HuH-7.5 (cell line): ENCODE measurements at places on chromosomes 2 and 18.

GRCh38 chr2:127321303-127321702, 27.4 kb upstream of the ERCC3 start:
- no peak for DNase-seq

GRCh38 chr2:69181806-69182427, 168.9 kb downstream of the ANTXR1 start:
- DNase-seq = no peak

DNA sequence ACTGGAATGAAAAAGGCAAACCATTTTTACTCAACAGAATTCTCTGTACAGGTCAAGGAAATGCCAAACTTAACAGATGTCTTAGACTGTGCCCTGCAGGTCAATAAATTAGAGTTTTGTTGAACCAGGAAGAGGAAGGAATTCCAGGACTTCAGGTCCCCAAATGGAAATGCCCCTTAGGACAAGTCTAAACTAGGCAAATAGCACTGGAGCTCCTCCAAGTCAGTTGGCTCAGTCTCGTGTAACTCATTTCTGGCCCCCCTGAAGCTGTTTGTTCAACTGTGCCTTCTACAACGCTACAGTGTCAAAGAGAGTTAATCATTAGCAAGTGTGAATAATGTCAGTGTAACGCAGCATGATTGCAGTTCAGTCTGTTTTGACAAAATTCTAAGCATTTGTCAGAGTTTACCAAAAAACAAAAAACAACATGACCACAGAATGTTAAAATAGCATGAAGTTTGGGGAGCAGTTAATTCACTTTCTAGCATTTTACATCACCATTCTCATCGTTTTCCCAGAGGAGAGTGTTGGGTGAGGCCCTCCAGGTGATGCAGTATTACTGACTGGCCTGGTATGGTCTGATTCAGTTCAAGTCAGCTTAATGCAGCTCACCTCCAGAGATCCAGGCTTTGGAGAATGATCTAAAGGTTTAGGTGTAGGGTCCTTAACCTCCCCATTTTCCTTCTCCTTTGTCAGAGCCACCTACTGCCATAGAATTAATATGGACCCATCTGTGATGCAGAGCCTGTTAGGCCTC, 108.1 kb downstream of the AQP4 start:
- DNase-seq = no peak

GRCh38 chr18:58412844-58413666, 215.8 kb downstream of the ALPK2 start:
- DNase-seq = no peak

GRCh38 chr18:47749600-47749973, 180.9 kb downstream of the SMAD2 start:
- DNase-seq = no peak

- no peak for DNase-seq
These were observed 7.9 kb upstream of the CKAP2L start for GRCh38 chr2:112772322-112772721.

DNA sequence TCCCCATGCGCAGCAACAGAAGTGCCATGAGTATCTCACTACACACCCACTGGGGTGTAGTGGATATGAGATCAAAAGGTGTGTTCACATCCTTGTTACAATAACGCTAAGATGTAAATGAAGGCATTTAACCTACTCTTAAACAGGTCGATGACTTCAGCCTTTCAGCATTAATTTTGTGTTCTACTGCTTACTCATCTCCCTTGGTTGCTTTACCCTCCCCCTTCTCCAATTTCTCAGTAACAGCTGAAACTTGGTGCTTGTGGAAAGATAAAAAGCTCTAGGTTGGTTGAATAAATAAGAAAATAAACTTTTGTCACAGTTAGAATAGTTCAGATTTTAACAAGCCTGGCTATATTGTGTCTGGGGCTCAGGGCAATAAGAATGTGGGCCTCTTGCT, 147.5 kb upstream of the SESTD1 start:
- DNase-seq = no peak

DNA sequence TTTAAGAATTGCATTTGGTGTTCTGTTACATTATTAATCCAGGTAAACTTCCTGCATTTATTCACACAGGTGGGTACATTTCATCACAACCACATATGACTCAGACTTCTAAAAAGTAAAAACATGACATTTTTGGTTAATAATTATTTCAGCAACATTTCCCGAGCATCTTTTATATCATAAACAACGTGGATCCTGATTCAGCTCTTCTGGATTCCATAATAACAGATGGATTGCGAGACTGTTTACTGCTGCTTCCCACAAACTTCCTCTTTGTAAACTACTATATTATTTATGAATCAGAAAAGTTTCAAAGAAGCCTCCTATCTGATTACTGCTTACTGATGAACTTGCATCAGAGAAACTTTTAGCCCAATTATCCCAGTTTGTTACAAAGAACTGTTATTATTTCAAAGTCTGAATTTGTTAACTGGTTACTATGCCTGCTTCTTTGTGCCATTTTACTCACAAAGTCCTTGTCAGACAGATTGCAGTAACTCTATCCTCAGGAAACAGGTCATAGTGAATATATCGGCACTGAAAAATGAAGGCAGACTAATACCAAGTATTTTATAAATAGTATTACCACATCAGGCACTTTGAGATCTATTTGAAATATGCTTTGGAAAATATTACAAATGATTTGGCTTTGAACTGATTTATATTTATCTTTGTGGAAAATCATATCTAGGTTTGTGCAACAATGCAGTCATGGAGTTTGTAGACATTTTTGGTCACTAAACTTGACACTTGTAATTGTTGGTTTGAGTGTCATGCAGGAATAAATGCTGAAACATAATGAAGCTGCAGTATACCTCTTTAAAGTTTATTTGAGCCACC, 511.6 kb downstream of the PLCL1 start:
- DNase-seq = no peak

- DNase-seq = no peak
These were observed 26.9 kb downstream of the INHBB start for GRCh38 chr2:120372816-120373215.

DNA sequence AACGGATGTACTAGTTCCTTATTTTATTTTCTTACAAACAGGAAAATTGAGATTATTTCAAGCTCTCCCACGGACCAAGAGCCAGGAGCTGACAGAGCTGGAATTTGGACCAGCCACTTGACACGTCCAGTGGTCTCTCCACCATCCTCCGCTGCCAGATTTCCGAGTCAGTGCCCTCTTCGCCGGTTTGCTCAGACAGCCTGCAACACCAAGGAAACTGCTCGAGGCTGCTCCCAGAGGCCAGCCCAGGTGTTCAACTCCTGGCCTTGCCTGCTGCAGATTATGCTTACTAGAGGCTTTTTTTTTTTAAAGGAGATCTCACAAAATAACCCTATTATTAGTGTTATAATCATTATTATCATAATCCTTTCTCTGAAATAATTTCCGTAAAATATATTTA, 779.8 kb downstream of the RNF144A start:
- DNase-seq = no peak

DNA sequence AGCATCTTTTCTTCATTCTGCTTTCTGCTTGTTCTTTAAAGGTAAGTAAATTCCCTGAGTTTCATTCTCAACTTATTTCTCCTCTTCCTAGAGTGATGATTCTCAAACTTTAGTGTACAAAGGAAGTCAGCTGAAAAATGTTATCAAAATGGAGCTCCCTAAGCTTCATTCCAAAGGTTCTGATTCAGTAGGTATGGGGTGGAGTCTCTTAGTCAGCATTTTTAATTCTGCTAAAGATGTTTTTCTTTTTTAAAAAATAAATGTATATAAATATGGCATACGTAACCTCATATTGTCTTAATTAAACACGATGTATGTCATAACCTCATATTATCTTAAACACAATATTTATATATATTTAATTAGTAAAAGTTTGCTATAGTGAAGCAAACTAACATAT, 3.1 kb upstream of the CSRNP3 start:
- DNase-seq = no peak

- DNase-seq = no peak
These were observed 27.0 kb downstream of the FOSL2 start for GRCh38 chr2:28419443-28420270.

- no peak for DNase-seq
These were observed 25.5 kb downstream of the CENPO start for GRCh38 chr2:24818721-24819167.

GRCh38 chr2:32743480-32744236, 115.8 kb downstream of the TTC27 start:
- no peak for DNase-seq

DNA sequence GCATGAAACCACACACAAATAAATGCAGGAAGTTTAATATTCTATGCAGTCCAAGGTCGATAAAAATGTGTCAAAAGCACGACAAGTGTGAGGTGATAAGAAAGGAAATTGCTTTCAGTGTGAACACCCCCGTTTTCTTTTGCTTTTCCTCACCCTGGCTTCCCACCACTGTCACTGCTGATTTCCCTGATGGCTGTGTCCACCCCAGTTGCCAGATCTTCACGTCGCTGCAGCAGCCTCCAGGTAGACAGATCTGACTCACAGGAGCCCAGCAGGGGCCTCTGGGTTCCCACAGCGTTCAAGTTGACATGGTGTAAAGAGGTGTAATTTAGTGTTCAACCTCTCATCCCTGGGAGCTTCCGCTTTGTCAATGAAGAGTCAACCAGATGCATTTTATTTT, 128.0 kb upstream of the TACR1 start:
- DNase-seq = no peak

- DNase-seq = no peak
These were observed 207.5 kb downstream of the NR4A2 start for GRCh38 chr2:156125018-156125417.

DNA sequence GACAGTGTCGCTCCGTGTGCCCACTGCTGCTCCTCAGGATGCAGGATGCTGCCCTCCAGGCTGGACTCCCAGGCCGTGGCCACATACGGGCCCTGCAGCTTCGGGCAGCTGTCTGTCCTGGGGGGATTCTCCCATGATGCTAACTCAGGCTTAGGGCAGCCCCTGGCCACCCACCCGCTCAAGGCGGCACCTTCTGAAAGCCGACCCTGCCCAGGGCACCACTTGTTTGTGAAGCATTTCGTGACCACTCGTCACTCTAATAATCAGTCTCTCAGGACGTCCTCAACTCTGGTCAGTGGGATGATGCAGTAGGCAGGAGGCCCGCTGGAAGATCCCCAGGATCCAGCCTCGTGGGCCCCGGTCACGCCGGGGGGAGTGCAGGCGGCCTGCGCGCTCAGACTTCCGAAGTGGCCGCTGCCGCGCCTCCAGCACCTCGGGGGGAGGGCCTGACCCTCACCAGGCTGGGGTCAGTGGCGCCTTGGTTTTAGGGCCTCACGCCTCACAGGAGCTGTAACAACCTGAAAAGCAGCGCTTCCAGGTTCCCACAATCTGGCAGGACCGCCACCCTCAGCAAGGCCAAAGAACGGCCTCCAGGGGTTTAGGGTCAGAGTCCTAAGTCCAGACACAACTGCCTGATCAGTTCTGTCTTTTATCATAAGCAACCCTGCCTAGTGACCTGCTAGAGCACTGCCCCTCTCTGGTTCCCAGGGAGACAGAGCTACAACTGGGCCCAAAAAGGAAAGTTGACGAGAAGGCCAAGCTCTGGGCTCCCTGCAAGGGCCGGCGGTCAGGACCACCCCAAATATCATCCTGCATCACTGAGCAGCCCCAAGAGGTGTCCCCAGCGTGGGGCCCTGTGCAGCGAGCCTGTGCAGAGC, 53.0 kb downstream of the EIPR1 start:
- DNase-seq = peak; percentile 66

- DNase-seq = no peak
These were observed 44.1 kb downstream of the EVA1A start for GRCh38 chr2:75516378-75517360.

GRCh38 chr2:47076586-47077441, 78.3 kb downstream of the STPG4 start:
- peak; percentile 96 for DNase-seq

GRCh38 chr2:200756618-200757321, 54.9 kb upstream of the BZW1 start:
- DNase-seq = no peak

DNA sequence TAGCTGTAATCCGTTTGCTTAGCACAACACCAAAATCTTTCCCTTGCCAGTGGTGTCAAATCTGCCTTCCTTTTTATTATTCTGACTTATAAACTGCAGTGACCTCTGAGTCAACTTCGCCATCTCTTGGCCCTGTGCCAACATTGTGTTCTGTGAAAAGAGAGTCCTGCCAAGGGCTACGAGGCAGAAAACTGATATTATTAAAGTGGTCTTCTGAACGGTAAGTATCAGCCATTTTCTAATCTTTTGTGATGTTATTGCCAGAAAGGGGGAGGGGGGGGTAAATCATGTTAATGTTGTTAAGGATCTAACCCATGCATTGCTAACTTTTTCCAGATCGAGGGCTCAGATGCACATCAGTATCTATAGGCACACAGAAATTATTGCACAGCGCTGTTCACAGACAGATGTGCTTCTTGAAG, 121.5 kb upstream of the LTBP1 start:
- no peak for DNase-seq

- no peak for DNase-seq
These were observed 193.2 kb upstream of the ITGA4 start for GRCh38 chr2:181264001-181264400.

- peak; percentile 49 for DNase-seq
These were observed 35.1 kb upstream of the RASGRP3 start for GRCh38 chr2:33441235-33441810.

GRCh38 chr2:236545814-236546480, 23.7 kb upstream of the ACKR3 start:
- DNase-seq = no peak

GRCh38 chr18:61949946-61950345, 57.1 kb upstream of the RNF152 start:
- no peak for DNase-seq

- no peak for DNase-seq
These were observed 132.2 kb downstream of the TNS1 start for GRCh38 chr2:217870528-217871011.

- DNase-seq = no peak
These were observed 10.8 kb downstream of the YPEL5 start for GRCh38 chr2:30157616-30158015.

DNA sequence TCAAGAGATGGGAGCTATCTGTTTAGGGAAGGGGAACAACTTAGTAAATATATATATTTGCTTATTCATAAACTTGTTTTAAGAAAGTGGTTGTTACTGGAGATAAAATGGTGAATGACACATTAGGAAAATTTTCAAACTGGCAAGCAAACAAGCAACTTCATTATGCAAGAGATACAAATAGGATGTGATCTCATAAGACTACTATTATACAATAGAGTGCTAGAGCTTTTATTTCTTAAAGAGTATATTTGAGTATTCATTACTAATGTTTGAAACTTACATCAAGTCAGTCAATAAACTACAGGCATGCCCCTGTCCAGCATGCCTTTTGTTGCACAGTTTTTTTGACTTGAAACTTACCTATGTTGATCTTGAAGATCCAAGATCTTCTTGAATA, 355.2 kb upstream of the KCNJ3 start:
- no peak for DNase-seq

DNA sequence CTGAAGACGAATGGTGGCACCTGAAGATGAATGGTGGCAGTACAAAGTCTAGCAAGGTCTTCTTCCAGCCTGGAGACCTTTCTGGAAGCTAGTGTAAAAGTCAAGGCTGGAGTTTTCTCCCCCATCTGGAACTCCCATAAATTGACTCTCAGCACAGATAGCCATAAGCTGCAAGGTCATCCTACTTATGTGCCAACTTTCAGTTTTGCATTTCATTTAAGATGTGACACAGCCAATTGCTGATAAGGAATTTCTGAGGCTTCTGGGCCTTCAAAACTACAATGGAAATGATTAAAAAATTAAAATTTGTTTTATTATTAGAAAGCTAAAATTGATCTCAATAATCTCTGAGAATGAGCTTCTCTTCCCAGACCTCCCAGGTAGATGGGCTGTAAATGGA, 10.2 kb downstream of the XDH start:
- no peak for DNase-seq
